ENCODE measurements at places on chromosomes 2 and 18. TPM values are rescaled to one million over a fixed set of nuclear protein-coding genes. Genes with fewer than 3 reads are reported as not detected.

The BOLL gene
- total RNA-seq = not detected

The MYO7B gene
- total RNA-seq = 55.7 TPM

The KCNK3 gene
- 3.1 TPM for total RNA-seq

The CTAGE1 gene
- not detected for total RNA-seq

The GIGYF2 gene
- total RNA-seq = 116 TPM

The GLI2 gene
- 1.4 TPM for total RNA-seq

- DNase-seq = no peak
Measured at GRCh38 chr2:160836755-160837154, 323.5 kb upstream of the TANK start.

DNA sequence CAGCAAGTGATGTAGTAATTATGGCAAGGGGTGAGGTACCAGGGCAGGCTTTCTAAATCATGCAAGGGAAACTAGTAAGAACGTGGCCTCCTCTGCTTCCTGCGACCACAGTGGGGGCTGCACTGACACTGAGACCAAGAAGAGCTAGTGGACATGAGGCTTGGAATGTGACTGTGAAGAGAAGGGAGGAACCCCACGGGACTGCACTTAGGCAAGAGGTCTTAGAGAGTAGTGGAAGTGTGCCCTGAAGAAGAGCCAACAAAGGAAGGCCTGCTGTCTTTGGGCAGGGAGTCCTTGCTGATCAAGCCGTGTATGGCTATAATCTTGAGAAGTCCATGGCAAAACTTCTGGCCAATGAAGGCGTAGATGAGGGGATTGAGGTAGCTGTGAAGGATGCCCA, 8.9 kb upstream of the RUFY4 start:
- DNase-seq = no peak

DNA sequence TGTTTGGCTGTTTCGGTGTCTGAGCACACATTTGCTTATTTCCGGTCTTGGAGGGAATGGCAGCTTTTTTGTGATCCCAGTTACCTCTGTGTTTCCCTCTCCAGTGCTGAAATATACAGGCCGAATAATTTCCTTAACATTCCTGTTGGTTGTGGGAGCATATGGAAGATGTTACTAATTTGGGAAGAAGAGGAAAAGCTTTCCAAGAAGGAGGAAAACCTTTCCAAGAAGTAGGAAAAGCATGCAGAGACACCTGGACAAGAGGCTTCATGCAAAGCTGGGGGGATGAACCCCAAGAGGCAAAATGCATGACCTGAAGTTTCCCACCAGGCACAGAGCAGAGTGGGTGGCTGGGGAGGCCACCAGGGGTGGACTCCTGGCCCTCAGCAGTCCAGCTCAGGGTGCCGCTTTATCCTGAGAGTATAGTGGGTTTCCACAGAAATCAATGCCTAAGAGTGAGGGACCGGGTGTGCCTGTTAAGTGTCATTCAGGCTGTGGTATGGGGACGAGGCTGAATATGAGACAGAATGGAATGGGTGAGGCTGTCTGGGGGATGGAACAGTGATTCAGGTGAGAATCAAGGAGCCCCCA, 25.5 kb upstream of the GNAL start:
- DNase-seq = no peak

GRCh38 chr18:60549338-60549960, 176.9 kb upstream of the MC4R start:
- DNase-seq = no peak

DNA sequence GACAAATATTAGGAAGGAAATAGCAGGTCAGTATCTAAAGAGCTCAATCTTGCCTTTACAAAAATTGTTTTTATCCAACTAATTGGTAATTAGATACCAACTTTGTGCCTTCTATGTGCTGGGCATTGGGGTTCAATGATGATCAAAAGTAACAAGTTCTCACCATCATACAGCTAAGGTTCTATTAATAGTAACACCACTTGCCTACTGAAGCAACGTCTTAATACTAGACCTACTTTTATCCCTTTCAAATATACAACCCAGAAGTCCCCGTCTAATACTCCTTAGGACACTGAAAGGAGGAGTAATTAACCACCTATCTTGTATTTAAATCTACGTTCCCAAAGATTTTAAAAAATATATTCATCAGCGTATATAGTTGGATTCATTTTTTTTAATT, 59.3 kb downstream of the GRB14 start:
- DNase-seq = no peak

DNA sequence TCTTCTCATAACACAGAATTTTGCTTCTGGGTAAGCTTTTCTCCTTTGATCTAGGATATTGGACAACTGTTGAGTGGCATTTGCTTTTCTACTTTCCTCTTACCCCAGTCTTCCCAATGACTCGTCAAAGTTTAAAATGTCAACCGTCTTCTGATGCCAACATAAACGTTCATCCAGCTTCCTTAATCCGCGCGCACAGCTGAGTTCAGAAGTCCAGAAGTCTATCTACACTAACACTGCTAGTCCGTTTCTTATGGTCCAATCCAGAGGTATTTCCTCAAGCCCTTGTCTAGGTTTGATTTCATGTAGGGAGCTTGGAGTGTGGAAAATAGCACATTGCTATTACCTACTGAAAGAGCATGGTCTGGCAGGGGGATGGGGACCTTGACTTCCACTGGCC, 48.7 kb downstream of the MFSD6 start:
- no peak for DNase-seq

GRCh38 chr2:73289304-73289703, 4.0 kb downstream of the EGR4 start:
- no peak for DNase-seq

DNA sequence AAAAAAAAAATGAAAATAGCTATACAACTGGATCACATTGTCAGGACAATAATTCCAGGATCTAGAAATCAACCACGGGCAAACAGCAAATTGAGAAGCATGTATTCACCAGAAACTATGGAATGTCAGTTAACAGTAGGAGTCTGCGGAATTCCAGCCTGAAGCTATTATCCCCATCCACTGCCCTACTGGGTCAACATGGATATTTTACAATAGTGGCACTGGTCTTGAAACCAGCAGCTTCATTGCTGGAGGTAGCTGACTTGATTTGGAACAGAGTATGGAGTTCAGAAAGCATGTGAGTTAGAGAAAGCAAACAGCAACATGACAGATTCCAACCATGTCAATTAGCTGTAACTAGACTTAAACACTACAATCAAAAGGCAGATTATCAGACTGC, 55.7 kb upstream of the PDE1A start:
- no peak for DNase-seq

DNA sequence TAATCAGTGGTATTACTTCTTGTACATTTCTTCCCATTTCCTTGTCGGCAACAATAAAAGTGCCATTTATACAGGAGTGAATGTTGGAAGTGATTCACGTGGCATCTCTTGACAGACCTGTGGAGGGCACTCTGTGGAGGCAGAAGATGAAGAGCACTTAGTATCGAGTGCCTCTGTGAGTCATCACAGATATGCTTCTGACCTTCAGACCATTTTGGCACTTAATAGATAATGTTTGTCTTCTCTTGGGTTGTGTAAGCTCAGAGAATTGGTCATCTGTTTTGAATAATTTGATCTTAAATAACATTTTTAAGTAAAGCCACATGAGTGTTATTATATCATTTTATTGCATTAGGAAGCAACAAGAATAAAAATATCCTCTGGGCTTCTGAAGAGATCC, 305.5 kb downstream of the PTPRM start:
- no peak for DNase-seq

Data from spleen (tissue), 13 donors.